ENCODE measurements at places on chromosomes 2 and 18.

DNA sequence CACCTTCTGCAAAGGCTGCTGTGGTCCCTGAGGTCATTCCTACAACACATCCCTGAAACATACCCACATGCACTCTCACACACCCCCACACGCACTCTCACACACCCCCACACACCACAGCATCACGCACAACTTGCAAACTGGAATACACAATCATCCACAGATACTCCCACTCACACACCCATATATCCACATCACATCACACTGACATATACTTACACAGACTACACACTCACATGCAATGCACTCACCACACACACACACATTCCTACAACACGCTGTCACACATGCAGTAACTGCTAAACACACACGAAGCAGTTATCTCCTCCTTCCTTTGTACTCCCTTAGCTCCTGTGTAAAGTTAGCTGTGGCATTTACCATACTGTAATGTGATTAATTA lies 57.1 kb upstream of the PKDCC start:
- DNase-seq = peak; percentile 80

DNA sequence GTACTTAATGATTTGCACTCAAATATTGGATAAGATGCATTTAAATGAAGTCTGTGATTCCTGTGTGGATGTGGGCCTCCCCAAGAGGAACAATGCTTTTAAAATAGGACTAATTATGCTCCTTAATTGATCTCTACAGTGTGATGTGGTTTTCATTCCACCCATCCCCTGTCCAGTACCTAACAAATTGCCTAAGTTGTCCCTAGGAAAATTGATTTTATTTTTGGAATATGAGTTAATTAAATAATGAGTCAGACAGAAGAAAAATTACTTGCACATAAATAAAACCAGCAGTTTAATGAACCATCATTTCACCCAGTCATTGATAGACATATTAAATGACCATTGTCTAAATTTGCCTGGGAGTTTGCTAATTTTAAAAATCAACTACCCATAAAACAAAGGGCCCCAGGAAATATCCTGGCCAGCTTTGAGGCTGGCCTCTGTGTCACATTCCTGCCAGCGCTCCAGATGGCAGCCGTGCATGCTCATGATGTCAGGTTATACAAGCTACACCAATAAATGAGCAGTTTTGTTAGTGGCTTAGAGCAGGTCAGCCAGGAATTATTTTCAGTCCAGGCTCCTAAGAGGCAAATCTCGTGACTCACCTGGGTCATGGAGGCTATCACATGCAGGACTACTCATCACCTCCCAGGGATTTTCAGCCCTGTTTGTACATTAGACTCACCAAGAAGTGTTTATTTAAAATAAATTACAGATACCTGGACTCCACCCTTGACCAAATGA lies 31.9 kb downstream of the ABHD3 start:
- peak; percentile 11 for DNase-seq

DNA sequence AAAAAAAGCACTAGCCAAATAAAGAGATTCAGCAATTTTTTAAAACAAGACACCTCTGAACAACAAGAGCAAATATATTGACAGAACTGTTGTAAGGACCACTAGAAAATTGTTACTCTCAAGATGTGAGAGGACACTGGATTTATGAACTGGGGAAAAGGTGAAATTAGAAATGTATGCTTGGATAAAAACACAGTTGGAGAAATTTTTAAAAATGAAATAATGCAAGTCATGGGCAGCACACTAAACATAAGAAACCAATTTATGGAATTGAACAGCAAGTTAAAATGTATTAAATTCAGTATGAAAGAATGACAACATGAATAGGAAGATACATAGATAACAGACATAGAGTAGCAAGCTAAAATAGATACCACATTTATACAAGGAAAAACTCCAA lies 377.4 kb downstream of the LRRTM4 start:
- DNase-seq = no peak

DNA sequence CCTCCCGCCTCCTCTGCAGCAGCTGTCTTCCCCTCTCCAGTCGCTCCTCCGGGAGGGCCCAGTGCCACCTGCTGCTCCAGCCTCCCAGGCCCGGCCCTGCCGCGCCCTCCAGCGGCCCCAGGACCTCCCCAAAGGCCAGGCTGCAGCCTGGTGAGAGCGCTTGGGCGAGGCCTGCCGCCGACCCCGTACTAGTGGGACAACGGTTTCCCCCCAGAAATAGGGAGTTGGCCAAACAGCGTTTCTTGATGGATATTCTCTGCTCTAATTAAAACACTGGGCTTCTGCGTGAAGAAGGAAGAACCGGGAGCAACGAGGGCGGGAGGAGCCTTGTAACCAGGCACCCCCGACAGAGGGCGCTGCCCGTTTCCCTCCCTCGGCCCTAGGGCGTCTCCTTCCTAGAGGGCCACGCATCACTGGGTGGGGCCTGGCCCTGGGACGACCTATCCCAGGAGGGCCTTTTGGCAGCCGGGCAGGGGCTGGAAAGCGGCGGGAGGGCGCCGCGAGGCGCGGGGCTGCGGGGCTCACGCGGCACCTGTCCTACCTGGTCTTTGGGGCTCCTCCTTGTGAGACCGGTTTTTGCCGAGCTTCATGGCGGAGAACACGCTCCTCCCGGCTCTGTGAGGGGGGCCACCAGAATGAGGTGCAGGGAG lies 25.4 kb upstream of the OTOF start:
- DNase-seq = peak; percentile 39

DNA sequence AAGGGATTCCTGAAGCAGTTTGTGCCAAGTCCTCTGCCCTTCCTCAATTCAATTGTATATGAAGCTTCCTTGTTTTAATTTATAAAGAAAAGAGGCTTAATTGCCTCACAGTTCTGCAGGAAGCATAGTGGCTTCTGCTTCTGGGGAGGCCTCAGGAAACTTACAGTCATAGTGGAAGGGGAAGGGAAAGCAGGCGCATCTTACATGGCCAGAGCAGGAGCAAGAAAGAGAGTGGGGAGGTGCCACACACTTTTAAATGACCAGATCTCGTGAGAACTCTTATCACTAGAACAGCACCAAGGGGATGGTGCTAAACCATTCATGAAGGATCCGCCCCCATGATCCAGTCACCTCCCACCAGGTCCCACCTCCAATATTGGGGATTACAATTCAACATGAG lies 114.2 kb downstream of the SGPP2 start:
- no peak for DNase-seq

GRCh38 chr2:218003981-218004419 lies 1.2 kb upstream of the TNS1 start:
- DNase-seq = peak; percentile 86

DNA sequence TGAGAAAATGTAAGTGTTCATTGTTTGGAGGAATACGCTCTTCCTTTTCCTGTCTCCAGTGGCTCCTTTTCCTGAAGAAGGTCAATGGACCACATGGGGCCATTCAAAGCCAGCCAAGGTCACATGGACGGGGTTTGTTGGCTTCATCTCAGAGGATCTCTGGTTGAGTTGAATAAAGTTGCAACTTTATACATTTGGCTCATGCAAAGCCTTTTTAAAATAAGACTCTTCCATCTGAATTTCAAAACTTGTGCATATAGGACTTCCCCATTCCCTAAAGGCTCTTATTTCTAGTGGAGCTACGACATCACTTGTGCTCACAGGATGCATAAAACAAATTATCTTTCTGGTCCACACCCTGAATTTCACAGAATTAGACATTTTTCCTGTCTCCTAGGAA lies 235.5 kb downstream of the CMPK2 start:
- no peak for DNase-seq

GRCh38 chr2:174663550-174663949 lies 65.9 kb upstream of the WIPF1 start:
- DNase-seq = peak; percentile 93

DNA sequence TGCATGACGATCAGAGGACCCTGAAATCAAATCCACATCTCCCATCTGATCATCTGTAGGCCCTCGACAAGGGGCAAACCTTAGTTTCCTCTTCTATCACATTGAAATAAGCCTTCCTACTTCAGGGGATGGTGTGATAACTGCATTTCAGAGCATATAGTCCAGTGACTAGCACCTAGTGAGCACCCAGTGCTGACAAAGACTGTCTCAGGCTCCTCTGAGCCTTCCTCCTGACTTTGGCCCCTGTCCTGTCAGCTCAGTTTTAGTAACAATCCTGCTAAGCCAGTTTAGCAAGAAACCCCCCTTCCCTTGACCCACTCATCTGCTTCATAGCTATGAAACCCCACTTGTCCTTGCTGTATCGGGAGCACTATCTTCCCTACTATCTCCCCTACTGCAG lies 304.0 kb downstream of the ALK start:
- DNase-seq = no peak

DNA sequence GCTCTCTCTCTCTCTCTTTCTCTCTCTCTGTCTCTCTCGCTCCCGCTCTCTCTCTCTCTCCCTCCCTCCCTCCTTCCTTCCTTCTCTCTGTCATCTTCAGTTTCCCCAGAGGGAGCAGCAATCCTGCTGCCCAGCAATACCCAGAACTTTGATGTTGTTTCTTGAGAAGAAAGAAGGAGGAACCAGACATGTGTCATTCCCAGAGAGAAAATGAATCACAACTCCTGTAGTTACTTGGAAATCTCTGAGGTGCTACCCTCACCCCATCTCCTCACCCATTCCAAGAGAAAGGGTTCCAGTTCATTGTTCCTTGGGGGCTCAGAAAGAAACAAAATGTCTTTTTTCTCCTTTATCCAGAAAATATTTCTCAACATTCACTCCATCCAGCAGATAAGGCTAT lies 449.1 kb downstream of the TNS1 start:
- no peak for DNase-seq

DNA sequence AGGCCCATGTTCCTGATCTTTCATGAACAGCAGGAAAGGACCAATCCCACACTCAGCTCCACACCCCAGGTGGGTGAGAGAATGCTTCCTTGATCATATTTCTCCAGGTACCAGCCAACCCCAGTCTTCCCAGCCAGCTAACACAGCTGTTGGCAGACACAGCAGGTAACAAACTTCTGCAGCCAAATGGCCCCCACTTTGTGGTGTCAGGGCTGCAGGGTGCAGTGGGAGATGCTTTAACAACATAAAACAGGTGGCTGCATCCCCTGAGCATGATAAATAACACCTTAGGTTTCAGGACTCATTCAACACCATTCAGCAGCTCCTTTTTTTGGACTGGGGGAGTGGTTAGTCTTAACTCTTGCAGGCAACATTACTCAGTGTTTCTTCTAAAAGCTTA lies 76.7 kb upstream of the ACAA2 start:
- no peak for DNase-seq

GRCh38 chr2:191030521-191031154 lies 16.7 kb upstream of the STAT1 start:
- no peak for DNase-seq

- DNase-seq = no peak
Observed at GRCh38 chr2:43818761-43819160, 19.9 kb downstream of the ABCG5 start.

- peak; percentile 10 for DNase-seq
Observed at GRCh38 chr2:102771114-102771513, 9.3 kb downstream of the TMEM182 start.

GRCh38 chr2:74743039-74743438 lies 89.0 kb downstream of the SEMA4F start:
- no peak for DNase-seq

GRCh38 chr2:69693059-69693774 lies 48.7 kb upstream of the ANXA4 start:
- DNase-seq = no peak

DNA sequence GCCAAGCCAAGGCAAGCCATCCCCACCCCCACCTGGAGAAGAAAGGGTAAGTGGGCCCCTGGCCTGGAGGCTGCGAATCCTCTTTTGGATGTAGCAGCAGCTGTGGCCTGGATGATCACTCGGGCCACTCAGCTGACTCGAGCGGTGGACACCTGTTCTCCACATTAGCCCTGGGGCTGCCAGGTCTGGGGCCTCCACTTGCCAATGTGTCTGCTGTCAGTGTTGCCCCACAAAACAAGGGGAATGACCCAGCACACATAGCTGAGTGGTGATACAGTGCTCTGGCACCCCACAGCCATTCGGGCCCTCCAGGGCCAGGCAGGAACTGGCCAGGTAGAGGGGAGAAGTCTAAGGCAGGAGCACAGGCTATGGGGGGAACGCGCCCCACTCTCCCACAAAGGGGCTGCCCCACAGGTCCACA lies 2.6 kb downstream of the STK25 start:
- no peak for DNase-seq

GRCh38 chr18:68234676-68235075 lies 480.2 kb downstream of the TMX3 start:
- no peak for DNase-seq

DNA sequence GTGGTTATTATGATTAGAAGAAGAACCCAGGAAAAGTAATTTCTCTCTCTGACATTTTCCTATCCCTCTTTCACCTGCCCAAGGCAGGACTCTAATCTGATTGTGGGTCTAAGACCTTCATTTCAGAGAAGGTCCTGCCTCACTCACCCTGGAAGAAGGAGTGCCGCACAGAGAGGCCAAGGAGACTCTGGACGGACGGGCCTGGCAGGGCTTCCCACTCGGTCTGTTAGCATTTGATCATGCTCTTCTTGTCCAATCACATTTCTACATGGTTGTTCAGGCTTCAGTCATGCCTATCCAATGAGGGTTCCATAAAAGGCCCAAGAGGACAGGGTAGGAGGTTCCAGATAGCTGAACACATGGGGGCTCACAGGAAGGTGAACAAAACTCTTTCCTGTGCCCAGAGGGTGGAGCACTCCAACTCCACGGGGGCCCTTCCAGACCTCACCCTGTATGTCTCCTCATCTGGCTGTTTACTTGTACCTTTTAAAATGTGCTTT lies 27.0 kb downstream of the ZNF892 start:
- no peak for DNase-seq

DNA sequence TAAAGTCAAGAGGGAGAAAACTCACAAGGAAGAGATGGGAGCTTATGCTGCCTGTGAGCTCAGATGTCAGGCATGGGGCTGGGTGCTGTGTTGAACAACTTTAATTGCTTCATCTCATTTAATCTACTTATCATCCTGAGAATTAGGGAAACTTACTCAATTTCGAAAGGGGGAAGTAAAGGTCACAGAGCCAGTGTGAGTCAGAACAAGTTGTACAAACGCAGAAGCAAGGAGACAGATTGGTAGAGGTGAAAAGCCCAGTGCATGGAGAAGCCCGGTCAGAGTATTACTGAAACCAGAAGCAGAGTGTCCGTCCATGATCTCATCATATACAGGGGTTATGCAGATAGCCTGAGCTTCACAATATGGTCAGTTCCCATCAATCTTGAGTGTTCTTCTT lies 281.1 kb upstream of the POU3F3 start:
- DNase-seq = no peak

DNA sequence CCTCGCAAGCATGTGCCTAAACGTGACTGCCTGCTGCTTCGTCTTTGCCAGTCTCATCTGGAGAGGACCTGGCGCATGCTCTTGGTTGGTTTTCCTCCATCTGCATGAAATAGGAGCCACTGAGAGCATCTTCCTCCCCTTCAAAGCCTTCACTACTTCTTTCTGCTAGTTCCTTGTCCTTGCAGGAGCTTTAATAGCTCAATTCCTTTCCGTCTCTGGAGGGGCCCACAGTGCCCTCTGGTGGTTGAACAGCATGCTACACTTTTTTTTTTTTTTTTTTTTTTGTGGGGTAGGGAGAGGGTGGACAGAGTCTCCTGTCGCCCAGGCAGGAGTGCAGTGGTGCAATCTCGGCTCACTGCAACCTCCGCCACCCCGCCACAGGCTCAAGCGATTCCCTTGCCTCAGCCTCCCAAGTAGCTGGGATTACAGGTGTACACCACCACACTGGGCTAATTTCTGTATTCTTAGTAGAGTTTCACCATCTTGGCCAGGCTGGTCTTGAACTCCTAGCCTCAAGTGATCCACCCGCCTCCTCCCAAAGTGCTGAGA lies 59.6 kb downstream of the SP110 start:
- peak; percentile 25 for DNase-seq

- peak; percentile 56 for DNase-seq
Observed at GRCh38 chr18:9613550-9614400, 584 bp downstream of the PPP4R1 start.

Data from fibroblast of skin of right quadriceps (primary cell).